Progenitor cell of endocrine pancreas (in vitro differentiated cells): ENCODE measurements at places on chromosomes 16 and 17. TPM values are rescaled to one million over a fixed set of nuclear protein-coding genes. Genes with fewer than 3 reads are reported as not detected.

GRCh38 chr16:12767897-12768296 lies 35.8 kb downstream of the CPPED1 start:
- no peak for DNase-seq

GRCh38 chr17:61494325-61495160 lies 42.3 kb downstream of the TBX4 start:
- no peak for DNase-seq

DNA sequence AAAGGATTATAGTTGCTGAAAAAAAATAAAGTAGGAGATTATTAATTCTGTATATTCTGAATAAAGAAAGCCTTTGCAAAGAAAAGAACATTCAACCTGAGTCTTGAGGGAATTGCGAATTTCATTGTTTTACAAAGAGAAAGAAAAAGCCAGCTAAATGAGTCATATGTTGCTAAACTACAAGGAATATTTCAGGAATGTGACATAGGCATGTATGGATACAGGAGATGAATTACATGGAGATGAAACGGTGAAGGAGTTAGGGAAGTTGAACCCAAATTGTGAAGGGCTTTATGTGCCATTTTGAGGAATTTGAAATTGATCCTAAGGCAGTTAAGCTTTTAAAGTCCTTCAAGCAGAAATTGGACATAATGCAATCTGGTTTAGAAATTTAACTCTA lies 177.3 kb upstream of the RBL2 start:
- no peak for DNase-seq

Gene PABPN1L
- total RNA-seq = 0.46 TPM in 1 of 2 replicates, not detected in the other

GRCh38 chr17:78400581-78401240 lies 22.3 kb downstream of the PGS1 start:
- DNase-seq = no peak

DNA sequence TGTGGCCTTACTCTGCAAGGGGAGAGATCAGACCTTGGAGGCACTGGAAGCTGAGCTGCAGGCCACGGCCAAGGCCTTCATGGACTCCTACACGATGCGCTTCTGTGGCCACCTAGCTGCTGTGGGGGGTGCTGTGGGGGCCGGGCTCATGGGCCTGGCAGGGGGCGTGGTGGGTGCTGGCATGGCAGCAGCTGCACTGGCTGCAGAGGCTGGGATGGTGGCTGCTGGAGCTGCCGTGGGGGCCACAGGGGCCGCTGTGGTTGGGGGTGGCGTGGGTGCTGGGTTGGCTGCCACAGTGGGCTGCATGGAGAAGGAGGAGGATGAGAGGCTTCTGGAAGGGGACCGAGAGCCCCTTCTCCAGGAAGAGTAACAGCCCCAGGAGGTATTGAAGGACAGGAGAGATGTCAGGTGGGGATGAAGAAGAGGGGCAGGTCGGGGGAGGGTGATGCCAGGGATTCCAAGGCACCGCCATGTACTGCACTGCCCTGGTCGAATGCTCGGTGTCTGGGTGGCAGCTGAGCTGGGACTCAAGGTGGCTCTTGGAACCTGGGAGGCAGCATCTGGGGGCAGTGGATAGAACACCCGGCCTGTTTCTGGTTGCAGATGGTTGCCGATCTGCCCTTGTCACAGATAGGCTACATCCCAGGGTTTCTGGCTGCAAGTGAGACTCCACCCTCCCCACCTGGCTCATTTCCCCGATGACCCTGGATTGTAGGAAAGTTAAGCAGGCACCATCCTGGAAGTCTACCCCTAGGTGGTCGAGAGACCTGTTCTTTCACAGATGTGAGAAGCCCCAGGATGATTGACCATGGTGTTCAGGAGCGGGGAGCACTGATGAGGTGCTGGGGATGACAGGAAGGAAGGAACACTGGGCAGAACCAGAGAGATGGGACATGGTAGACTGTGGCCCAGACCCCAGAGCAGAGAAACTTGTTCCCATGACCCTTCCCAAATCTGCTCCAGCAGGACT lies 5.1 kb downstream of the RNF112 start:
- DNase-seq = no peak

Gene TNFRSF13B
- not detected in 2 replicates for total RNA-seq

Gene GALK1
- total RNA-seq = 11.2 and 12.7 TPM in 2 replicates

DNA sequence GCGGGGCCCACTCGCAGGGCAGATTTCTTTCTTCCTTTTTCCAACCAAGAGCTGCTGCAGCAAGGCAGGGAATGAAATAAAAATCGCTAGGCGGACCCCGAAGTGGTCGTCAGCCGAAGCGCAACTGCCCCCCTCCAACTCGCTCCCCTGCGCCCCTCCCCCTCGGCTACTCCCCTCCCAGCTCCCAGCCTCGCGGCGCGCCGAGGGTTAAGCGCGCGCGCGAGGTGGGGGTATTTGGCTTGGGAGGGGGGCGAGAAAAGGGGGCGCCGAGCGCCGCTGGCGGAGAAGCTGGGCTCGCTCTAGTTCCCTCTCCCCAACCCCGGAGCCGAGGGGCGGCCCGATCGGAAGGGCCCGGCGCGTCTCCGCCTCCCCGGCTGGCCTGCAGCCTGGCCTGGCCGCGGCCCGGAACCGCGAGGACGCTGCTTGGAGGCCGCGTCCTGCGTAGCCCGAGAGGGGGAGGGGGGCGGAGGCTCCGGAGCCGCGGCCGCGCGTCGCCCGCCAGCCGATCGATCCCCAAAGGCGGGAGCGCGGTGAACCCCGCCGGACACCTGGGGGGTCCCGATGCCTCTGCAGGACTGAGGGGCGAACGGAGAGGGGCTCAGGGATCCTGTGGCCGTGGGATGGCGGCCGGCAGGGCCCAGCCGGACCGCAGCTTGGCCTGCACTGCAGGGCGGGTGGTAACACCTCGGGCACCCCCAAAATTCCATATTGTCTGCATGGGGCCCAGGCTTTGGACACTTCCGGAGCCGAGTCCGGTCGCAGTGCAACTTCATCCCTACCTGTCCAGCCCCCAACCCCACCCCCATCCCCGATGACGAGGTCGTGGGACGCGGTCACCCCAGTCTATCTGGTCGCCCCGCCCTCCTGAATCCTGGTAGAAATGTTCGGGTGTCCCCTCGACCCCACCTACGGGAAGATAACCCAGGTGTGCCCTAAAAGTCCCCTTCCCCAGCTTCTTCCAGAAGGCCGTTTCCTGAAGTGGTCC lies 4.9 kb upstream of the CBX4 start:
- DNase-seq = peak; percentile 46

DNA sequence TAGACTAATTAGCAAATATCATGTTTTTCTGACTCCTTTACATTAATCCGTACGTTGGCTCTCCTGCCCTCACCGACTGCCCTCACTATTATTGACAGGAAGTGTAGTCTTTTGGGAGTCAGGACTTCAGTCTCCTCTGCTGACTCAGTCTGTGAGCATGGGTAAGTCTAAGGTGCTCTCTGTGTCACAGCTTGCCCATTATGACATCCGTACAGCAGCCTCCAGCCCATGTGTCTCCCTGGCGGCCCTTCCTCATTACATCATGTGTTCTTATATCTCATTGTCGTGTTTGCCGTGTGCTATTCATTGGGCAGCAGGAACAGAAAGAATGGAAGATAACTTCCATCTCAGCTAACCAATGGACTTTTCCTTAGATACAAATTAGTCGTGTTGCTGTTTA lies 77.5 kb downstream of the MRTFB start:
- DNase-seq = no peak

DNA sequence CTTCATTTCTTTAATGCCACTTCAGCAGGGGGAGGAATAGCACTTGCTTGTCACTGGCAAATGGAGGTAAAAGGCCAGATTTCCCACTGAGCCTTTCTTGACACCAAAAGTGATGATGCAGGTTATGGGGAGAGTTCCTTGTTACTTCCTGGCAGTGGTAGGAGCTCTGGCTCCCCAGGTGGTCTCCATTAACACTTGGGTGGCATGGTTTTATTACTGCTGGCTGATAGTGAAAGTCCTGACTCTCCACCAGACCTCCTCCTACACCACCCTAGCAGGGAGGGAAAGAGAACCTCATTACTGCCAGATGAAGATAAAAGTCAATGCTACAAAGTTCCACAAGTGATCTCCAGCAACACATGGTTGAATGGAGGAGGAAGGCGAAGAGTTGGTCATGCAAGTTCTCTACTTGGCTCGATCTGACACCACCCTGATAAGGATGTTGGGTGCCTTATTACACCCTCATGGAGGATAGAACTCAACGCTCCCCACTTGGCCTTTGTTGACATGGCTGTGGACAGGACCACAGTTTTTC lies 152.7 kb upstream of the GNAO1 start:
- no peak for DNase-seq

- DNase-seq = no peak
Measured at GRCh38 chr16:709566-710499, 4.2 kb upstream of the FBXL16 start.

Gene GRN
- total RNA-seq = 97.9 and 99.7 TPM in 2 replicates

GRCh38 chr17:145671-146541 lies 8.5 kb downstream of the SCGB1C2 start:
- no peak for DNase-seq

GRCh38 chr17:39763051-39763820 lies 25.5 kb downstream of the GRB7 start:
- DNase-seq = no peak

Gene TMC8
- total RNA-seq = 0.12 and 0.58 TPM in 2 replicates

Gene RNF227
- total RNA-seq = 1.8 and 2.3 TPM in 2 replicates
